SK-N-MC (cell line): ENCODE measurements at places on chromosomes 2 and 18.

GRCh38 chr2:72130659-72131360 is 16.9 kb downstream of the CYP26B1 start:
- no peak for DNase-seq

DNA sequence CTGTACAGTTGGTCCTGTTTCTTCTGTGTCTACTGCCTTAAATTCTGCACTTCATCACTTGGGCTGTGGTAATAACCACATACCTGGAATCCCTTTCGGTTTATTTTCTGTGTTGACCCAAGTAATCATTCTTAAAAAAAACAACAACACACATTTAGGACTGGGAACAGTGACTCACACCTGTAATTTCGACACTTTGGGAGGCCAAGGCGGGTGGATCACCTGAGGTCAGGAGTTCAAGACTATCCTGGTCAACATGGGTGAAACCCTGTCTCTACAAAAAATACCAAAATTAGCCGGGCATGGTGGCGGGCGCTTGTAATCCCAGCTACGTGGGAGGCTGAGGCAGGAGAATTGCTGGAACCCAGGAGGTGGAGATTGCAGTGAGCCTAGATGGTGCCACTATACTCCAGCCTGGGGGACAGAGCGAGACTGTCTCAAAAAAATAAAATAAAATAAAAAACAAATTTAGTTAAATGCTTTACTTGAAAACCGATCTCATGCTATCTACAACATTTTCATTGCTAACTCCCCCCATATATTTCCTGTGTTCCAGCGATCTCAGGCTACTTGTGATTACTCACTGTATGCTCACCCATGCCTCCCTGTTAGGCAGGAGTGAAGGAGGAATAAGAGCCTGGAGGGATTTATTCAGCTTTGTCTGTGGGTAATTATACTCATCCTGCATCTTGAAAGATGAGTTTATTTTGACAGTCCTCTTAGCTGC is 18.2 kb downstream of the ACSL3 start:
- no peak for DNase-seq

DNA sequence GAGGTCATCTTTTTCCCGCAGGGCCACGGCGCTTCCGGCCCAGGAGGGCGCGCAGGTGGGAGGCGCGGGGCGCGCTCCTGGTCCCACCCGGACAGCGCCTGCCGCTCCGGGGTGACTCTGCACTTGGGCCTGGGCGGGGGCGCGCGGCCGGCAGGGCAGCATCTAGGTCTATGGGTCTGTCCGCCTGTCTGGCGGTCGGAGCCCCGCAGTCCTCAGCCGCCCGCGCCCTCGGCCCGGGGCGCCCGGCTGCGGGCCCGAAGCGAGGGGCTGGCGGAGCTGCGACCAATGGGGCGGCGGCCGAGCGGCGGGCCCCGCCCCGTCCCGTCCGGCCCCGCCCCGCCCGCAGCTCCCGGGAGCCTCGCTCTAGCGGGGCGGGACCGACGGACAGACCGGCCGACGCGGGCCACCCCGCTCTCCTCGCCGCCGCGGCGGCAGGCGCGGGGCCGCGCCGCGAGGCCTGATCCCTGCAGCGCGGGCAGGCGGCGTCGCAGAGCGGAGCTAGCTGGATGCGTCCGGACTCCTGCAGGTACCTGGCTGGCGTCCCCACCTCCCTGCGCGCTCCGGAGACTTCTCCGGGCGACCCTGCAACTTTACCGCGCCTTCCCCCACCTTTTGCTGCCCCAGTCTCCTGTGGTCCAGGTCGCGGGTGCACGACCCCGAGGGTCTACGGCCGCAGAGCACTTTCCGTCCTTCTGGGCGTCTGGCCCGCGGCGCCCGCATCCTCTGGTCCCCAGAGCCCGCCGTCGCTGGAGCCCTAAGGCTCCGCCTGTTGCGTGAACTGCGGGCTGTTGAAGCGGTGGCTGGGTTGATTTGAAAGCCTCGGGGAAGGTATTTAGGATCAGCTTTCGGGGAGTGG is at the start of gene KCNS3:
KCNS3 (plus strand) TSS at position 387 of the 856 bp plus-strand sequence. CDS start 52,342 bp downstream, outside the sequence.
- DNase-seq: no peak

GRCh38 chr18:29644276-29644675 is 1398.3 kb downstream of the DSC3 start:
- no peak for DNase-seq

GRCh38 chr18:78984941-78985784 is 5.5 kb downstream of the SALL3 start:
- DNase-seq: no peak

- no peak for DNase-seq
Measured at GRCh38 chr2:169361706-169362117, 622 bp downstream of the LRP2 start.

DNA sequence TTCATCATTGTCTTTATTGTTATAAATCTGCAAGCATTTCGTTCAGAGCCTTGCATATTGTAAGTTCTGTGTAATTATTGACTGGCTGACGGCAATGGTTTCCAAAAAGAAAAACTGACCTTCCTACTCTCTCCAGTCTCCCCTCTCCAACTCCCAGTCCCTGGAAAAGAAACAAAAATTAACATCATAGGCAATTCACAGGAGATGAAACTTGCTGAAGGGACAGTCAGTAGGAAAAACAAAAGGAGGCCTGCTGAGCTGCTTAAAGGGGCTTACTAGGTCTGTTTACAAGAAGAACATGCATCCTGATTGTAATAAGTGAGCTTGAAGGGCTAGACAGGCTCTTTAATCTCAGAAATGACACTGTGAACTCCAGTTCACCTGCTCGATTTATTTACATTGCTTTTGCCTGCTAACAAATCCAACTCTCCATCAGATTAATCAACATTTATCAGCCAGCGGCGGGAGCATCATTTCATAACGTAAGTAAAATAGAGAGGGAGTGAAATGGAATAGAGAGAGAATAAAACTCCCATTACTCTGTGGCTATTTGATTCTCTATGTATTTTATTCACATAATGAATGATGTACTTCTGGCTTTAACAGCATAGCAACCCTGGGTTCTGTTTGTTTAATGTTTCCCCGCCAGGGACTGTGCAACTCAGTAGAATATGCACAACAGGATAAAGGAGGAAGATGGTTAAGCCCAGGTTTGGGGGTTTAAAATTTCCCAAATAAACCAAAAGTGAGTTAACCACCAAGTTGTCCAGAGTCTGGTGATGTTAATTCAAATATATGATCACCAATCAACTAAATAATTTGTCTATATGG is 256.7 kb upstream of the SETBP1 start:
- DNase-seq: no peak
